ENCODE measurements at places on chromosomes 16 and 17.

- peak; percentile 92 for DNase-seq
These were observed 1.3 kb downstream of the MAZ start for GRCh38 chr16:29807426-29808218.

GRCh38 chr17:35184274-35184673 is 9.9 kb downstream of the SLC35G3 start:
- no peak for DNase-seq

DNA sequence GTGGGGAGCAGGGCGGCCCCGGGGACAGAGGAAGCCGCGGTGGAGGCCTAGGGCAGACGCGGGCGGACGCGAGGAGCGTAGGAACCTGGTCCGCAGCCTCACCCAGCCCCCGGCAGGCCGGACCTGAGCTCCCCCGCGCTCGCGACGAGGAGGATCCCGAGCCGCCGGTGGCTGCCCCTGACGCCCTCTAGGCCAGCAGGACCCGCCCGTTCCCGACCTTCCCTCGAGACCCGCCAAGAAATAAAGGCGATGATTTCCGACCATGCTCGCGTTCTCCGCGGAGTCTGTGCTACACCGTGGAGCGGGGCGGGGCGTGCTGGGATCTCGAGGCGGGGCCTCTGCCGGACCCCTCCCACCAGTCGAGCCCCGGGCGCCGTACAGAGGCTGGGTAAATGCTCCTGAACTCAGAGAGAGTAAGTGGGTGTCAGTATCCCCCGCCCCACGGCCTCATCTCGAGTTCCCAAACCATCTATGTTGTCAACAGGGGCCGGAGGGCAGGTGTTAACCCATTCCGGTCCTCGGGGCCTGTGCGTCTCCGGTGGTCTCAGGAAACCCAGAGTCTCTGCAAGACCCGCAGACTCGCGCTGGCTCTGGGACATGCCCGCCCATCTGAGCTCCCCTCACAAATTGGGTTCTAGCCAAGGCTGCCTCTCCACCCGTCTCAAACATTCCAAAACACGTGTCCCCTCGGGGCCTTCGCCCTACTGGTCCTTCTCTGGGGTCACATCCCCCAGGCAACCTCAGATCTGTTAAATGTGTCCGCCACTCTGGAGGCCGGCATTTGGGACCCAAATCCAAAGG is 13.7 kb downstream of the SYCE1L start:
- no peak for DNase-seq

GRCh38 chr17:45578516-45579455 is 88.3 kb upstream of the PLEKHM1 start:
- no peak for DNase-seq

GRCh38 chr16:7160093-7160492 is 172.6 kb upstream of the RBFOX1 start:
- DNase-seq: no peak

DNA sequence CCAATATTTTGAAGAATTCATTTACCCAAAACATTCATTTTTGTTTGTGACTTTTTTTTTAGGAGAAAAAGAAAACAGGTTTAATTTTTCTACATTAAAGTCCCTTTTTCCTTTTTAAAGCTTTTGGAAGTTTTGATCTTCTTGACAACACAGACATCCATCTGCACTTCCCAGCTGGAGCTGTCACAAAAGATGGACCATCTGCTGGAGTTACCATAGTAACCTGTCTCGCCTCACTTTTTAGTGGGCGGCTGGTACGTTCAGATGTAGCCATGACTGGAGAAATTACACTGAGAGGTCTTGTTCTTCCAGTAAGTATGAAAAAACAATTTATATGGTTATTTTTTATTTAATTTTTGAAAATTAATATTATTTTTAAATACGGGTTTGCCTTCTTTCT is 37.2 kb downstream of the SIAH1 start:
- no peak for DNase-seq

DNA sequence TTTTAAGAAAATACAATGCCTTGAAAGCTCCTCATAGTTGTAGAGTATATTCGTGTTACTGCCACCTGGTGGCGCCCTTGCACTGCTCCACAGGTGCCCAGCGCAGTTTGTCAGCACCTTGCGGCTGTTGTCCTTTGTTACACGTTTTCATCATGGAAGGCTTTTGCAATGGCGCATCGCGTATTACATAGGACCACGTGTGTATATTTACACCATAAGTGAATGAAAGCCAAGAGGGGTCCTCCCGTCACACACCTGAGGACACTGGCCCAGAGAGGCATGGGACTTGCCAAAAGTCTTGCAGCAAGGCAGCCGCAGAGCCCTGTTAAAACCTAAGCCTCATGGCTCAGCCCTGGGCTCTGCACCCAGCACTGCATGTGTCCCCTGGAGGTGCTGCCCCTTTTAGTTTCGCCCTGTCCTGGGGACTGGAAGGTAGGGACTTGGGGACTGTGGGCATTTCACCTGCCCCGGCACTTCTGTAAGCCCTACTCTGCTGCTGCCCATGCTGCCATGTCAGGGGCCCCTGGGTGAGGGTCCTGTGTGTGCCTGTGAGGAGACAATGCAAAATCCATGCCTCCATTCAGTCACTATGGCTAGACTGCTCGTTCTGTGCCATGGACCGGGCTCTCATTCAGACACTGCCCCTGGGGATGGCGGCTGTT is 24.3 kb downstream of the POLR3E start:
- peak; percentile 67 for DNase-seq

DNA sequence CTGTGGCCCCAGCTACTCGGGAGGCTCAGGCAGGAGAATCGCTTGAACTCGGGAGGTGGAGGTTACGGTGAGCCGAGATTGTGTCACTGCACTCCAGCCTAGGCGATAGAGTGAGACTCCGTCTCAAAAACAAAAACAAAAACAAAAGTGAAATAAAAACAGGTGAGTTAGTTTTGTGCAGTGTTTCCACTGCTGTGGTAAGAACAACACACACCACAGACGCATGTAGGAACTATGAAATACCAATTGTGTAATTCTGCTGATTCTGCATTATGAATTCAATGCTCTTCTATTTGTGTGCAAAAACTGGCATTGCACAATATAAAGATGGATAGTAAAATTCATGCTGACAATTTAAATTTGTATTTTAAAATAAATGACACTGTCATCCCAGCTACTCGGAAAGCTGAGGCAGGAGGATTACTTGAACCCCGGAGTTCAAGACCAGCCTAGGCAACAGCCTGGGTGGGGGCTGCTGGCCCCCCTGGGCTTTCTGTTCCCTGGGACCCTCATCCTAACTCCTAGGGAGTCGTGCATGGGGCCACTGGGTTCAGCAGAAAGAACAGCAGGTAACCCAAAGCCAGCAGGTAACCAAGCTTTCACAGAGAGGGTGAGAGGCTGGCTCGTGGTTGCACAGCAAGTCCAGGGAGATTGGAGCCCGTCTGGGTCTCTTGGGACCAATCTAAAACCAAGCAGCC is 10.6 kb upstream of the RHBDF2 start:
- no peak for DNase-seq

- DNase-seq: no peak
These were observed 21.7 kb downstream of the KATNIP start for GRCh38 chr16:27571433-27572326.

- DNase-seq: no peak
These were observed 314.2 kb downstream of the WWOX start for GRCh38 chr16:78413651-78414050.

DNA sequence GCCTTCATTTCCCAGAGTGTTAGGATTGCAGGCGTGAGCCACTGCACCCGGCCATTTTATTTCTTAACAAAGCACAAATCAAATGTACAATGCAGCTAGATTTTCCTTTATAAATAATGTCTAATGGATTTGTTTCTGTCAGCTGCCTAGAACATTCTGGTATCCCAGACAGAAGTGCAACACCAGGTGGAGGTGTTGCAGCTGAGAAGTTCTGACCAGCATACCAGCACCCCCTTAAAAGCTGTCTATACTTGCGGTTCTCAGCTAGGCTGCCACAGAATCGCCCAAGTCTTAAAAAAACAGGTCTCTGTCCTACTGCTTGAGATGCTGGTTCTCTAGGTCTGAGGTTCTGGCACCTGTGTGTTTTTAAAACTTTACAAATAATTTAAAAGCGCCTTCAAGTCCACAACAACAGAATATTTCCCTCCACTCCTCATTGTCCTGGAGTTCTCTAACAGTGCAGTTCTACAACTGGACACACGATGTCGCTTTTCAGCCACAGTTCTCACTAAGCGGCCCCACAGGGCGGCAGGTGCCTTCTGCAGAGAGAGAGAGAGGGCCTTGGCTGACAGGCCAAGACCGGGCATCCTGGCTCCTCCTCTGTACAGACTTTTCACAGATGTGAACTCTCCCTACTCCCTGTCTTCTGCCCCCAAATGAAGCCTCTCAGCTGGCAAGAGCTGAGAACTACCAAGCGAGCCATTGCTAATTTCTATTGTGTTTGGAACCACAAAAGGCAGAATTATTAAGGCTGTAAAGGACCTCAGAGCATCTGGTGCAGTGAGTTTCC is 32.6 kb upstream of the MEOX1 start:
- peak; percentile 74 for DNase-seq

DNA sequence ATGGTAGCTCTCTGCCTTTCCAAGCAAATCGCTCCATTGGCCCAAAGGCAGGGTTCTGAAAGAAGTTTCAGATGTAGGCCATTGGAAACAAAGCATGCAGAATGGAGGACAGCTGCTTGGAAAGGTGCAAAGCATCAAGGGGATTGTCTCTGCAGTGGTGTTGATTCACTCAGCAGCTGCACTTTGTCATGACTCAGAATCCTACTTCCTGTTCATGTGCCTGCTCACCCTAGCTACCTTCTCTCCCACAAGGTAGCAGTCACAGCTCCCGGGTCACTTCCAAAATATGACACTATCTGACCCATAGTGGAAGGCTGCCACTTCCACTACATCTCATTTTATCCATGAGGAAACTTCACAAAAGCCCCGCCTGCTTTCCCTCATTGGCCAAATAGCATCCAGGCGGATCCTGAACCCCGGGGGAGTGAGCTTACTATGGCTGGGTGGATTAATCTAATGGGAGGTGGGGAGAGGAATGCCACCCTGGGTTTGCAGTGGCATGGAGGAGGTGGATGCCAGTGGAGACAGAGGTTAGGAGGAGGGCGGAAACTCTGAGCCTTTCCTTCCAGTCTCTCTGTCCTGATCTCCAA is 74.7 kb upstream of the NKD1 start:
- DNase-seq: peak; percentile 18

- no peak for DNase-seq
These were observed 72.7 kb downstream of the KANSL1 start for GRCh38 chr17:46120537-46120936.

- no peak for DNase-seq
These were observed 296.1 kb downstream of the CNTNAP4 start for GRCh38 chr16:76573281-76573680.

- no peak for DNase-seq
These were observed 153.4 kb downstream of the CLEC16A start for GRCh38 chr16:11097787-11098167.

DNA sequence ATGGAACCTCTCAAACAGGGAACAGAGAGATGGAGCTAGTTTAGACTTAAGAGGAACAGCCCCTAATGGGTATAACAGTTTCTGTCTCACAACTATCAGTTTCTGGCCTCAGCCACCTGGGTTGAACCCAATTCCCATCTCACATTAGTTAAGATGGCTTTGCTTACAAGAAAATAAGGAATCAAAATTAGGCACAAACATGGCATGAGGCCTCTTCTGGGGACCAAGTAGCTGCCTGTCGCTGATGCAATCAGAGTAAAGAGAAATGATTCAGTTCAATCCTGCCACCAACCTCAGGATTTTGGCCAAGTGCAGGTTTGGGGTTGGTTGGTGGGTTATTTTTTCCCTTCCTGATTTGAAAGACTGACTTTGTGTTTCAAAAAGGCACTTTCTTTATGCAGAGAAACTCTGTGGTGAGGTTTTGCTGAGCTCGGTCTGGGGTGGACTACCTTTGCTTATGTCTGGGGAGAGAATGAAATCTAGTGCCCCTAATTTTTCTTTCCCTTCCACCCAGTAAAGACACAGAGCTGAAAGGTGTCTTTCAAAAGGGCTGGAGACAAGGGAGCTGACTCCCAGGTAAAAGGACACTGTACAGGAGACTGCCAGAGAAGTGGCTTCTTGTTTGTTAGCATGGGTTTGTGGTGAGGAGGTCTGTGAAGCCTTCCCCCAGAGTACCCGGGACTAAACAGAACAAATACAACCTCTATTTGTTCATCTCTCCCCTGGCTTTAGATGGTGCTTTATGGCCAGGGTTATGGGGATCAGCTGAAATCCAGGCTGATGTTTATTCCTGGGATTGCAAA is 44.8 kb upstream of the NFAT5 start:
- DNase-seq: peak; percentile 72

DNA sequence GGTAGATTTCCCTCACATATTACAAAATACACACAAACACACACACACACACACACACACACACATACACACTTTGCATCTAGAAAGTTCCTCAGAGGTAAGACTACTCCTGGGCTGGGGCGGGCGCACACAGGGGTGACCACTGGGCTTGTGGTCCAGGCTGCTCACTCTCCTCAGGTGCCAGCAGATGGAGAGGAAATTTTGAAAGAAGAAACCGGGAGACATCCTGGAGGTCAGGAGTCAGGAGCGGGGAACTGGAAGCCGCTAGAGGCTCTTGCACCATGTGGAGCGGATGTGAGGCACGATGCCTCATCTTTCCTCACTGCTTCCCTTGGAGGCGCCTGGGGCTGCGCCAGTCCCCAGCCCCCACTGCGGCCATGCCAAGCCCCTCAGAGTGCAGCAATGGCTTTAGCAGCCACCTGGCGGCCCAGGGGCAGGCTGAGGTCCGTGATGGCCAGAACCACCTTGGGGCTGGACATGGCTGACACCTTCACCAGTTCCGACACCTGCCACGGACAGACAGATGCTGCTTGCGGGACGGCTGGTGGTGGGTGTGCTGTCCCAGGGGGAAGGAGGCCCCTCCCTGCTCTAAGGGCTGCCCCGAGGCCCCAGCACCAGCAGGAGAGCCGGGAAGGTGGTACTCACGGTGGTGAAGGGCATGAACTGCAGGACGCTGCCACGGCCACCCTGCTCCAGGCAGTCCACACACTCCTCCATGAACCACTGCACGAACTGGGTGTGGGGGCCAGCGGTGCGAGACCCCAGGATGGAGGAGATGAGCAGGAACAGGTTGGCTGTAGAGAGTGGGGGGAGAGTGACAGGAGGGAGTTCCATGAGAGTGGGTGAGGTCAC is 4.1 kb downstream of the CSF3 start:
- peak; percentile 63 for DNase-seq

DNA sequence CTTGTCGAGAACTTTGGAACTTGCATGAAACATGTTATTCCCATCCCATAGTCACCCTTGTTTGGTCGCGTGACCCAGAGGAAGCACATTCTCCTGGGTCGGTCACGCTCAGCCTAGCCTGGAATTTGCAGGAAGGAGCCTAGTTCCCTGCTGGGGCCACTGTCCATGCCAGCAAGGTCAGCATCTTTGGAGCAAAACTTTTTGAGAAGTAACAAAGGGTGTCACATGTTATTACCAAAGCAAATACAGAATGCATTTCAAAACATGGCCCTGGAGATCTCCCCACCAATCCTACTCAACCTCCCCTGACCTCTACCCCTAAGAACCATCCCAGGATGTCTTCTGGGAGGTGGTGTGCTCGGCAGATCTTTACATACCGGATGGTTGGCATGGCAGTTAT is 26.2 kb upstream of the IRF8 start:
- no peak for DNase-seq

- no peak for DNase-seq
These were observed 15.2 kb upstream of the HERPUD1 start for GRCh38 chr16:56916571-56917403.

Measured in fibroblast of skin of abdomen (primary cell).